T follicular helper cell (primary cell): ENCODE measurements at places on chromosomes 13 and 19.

DNA sequence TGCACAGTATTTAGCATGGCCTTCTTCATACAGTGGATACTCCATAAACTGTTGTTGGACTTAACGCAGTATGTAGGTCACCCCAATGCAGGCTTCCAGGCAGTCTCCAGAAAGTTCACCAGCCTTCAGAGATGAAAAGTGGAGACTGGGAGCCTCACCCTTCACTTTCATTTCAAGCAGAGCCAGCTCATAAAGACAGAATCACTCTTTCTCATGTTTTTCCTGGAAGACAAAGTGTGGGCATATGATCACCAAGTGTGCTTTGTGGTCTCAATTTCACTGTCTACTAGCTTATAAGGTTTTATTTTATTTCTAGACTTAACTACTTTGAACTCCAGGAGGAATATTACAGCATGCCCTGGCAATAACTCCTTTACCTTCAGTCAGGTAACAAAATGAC, 26.3 kb upstream of the TNFSF11 start:
- DNase-seq, result no peak

DNA sequence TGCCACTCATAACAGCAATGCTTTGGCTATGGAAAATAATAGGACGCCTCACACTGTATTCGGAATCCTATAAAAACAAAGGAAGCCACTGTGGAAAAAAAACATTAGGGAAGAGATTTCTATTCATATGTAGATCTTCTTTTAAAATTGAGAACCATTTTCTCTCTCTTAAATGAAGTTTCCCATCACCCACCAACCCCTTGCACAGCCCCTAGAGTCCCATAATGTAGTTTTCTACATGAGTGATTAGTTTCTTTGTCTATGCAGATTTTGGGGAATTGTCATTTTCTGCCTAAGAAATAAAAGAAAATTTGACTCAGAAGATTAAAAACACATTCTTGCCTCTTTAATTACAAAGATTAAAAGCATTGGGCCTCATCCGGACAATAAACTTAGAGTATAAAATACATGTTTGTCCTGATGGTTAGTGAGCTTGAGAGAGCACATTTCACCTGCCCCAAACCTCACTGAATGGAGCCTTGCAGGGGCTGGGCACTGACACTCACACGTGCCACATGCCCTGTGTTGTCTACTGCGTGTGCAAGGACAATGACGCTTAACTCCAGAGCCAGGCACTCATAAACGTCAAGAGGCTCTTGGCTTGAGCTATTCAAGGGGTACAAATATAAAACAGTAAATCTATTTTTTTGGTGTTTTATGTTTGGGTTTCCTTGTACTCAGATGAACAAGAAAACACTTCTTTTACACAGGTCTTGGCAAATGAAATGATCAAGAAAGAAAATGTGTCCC, 40.0 kb upstream of the KL start:
- no peak for DNase-seq

DNA sequence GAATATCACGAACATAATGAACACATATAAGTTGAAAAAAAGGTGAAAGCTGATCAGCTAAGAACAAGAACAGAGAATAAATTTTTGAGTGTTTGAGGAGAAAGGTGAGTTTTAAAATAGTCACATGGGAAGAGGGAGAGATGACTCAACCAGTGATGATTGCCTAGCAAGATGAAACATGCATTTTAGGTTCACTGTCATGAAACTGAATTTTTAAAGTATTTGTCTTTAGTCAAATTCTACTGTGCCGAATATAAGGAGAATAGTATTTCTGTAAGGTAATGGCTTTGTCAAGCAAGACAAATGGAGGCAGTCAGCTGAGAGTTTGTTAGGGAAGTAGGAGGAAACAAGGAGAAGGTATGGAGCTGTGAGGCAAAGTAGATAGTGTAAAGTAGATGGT, 2557.4 kb downstream of the PCDH9 start:
- DNase-seq, result no peak

DNA sequence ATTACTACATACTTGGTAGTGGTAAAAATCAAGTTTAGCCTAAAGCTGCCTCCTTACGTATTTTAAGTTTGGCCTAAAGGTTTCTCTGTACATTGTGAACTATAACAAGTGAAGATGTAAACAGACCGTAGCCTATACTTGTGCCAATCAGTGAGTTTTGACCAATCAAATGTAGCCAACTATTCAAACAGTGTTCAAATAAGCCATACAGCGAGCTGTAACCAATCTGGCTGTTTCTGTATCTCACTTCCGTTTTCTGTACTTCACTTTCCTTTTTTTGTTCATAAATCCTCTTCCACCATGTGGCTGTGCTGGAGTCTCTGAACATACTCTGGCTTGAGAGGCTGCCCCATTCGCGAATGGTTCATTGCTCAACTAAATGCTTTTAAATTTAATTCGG, 2504.6 kb downstream of the PCDH9 start:
- no peak for DNase-seq

DNA sequence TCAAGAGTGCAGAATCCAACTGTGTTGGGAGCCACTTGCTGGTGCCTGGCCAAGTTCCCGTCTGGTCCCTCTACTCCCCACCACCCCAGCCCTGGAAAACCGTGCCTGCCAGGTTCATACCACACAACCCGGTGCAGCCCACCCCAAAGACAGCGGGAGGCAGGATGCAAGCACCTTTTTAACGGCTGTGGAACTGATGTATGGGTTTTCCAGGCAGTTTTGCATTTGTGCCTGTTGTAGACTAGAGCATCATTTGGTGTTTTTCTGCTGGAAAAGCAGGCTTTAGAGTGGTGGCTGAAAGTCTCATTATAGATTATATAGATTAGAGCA, 13.5 kb downstream of the TFDP1 start:
- no peak for DNase-seq

- no peak for DNase-seq
These were observed 245.2 kb downstream of the DLEU7 start for GRCh38 chr13:50598338-50598737.

DNA sequence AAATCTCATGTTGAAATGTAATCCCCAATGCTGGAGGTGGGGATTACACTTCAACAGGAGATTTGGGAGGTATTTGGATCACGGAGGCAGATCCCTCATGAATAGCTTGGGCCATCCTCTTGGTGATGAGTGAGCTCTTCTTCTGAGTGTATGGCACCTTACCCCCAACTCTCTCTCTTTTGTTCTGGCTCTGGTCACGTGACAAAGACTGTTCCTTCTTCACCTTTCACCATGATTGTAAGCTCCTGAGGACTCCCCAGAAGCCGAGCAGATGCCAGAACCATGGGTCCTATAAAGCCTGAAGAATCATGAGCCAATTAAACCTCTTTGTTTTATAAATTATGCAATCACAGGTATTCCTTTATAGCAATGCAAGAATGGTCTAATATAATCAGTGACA, 684.2 kb downstream of the LIG4 start:
- DNase-seq, result no peak

DNA sequence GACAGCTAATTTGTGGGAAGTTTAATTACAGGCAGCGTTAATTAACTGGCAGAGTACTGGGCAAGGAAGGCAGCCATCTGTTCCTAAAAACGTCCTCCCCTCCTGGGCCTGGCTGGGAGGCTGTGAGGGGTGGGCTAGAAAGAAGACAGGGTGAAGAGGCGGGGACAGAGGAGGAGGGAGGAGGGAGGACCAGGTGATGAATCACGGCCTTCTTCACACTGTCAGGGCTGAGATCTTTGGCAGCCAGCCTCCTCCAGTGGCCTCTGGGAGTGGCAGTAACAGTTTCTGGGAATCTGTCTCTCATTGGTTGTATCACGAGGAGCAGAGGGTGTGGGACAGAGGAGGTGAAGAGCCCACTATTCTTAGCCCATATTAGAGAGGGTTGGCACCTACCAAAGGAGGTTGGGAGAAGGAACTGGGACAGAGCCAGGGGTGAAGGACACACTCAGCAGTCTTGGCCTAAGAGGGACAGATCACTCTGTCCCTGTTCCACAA, 9.6 kb upstream of the ZNRF4 start:
- no peak for DNase-seq
